Left hindlimb (tissue), 1 donor: ENCODE measurements at places on chromosomes 5 and 9.

- no peak for DNase-seq
Observed at GRCh38 chr5:135384898-135385297, 14.1 kb downstream of the MACROH2A1 start.

GRCh38 chr9:90802386-90802985 is 867 bp downstream of the SYK start:
- DNase-seq, result no peak

- no peak for DNase-seq
Observed at GRCh38 chr9:127540664-127541041, 71.4 kb upstream of the STXBP1 start.

- DNase-seq, result no peak
Observed at GRCh38 chr5:164578401-164578800, 1073.0 kb downstream of the MAT2B start.

GRCh38 chr9:95552814-95553546 is 36.2 kb upstream of the PTCH1 start:
- DNase-seq, result peak; percentile 63

GRCh38 chr9:70120834-70121510 is 77.3 kb downstream of the MAMDC2 start:
- DNase-seq, result peak; percentile 50

DNA sequence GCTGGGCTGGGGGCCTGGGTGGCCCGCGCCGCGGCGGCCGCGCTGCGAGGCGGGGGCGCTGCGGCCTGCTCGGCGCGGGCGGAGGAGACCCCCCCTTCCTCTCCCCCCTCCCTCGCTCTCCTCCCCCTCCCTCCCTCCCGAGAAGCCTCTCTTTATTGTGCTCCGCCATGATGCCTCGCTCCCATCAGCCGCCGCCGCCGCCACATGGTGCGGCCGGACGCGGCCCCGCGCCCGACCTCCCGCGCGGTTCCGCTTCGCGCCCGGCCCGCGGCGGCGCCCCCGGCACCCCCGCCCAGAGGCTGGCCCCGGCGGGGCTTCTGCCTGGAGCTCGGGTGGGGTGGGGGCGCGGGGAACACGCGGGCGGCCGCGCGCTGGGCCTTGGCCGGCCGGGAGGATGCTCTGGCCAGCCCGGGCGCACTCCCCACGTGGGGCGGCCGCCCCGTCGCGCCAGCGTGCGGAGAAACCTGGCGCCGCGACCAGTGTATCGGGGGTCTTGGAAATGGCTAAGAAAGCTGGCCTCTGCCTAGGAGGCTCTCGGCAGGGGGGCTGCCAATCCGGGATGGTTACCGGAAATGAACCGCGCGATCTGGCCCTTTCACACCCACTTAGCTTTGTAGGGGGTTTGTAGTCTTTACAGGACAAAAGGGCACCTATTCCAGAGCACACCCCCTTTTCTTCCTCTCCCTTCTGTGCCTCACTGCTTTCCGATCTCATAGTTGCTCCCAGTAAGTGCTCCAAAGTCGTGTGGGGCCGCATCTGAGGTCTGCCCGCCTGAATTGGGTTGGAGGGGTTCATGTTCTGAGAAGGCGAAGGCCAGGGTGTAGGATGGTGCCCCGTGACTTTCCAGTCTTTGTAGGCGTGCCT is 1.0 kb downstream of the SET start:
- DNase-seq, result peak; percentile 71

- no peak for DNase-seq
Observed at GRCh38 chr9:26756881-26757280, 135.7 kb downstream of the CAAP1 start.

DNA sequence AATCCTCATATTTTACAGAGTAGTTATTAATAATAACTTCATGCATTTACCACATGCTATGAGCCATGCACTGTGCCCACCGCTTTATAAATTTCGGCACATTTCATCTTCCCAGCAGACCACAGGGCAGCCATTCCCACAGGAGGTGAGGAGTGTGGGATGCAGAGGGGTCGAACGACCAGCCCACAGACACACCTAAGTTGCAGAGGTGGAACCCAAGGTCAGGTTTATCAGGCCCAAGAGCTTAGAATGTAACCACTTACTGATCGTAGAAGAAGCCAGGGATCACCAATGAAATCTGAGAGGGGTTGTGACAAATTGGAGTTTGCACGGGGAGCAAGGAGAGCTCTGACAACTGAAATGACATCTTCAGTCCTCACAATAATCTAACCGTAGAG is 303.0 kb upstream of the MSX2 start:
- no peak for DNase-seq

DNA sequence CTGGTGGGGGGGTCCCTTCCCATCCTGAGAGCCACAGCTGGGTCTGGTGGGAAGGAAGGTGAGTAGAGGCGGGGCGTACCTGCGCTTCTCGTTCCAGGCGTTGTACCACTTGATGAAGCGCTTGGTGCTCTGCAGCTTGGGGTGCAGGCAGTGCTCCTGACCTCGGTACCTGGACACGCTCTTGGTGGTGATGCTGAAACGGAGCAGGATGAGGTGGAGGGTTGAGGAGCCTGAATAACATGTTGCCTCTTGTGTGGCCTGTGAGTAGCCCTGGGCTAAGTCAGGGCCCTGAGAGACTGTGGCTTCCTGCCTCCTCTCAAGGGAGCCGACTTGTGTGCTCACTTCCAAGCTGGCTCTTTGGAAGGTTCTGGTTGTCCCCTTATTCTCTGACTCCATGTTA is 4.3 kb downstream of the CXCL14 start:
- no peak for DNase-seq

- no peak for DNase-seq
Observed at GRCh38 chr9:14911046-14911445, 818 bp upstream of the FREM1 start.

DNA sequence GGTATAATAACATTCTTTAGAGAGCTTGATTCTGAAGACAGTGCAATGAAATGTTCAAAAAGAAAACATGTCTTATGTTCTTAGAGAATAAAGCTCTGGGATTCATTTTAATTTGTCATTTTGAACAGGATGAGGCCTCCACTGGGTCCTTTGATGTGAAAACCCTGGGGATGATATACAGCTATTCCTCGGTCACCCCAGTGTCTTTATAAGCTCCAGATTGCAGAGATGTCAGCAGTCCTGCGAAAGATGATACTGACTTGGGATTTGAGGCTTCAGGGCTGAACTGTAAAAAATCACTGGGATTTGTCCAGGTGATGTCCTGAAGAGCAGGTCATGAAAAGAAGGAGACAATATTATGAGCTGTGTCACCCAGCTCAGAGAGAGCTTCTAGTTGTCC is 529.7 kb upstream of the ZNF608 start:
- no peak for DNase-seq

DNA sequence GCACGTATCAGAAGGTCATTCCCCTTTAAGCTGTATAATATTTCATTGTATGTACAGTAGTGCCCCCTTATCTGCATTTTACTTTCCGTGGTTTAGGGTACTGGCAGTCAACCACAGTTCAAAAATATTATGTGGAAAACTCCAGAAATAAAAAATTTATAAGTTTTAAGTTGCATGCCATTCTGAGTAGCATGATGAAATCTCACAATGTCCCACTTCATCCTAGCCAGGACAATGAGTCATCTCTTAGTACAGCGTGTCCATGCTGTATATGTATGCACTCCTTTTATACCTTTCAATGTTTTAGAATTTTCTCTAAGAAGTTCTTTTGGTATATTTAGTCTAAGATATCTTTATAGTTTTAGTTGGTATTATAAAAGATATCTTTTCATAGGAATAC is 115.0 kb upstream of the HAND1 start:
- no peak for DNase-seq
